Karpas-422 (cell line): ENCODE measurements at places on chromosomes 6 and 20. TPM values are rescaled to one million over a fixed set of nuclear protein-coding genes. Genes with fewer than 3 reads are reported as not detected.

- DNase-seq, result no peak
- no peaks in the 10 kb centered on the region for H3K36me3 ChIP-seq
- H3K4me1 ChIP-seq, result no peaks in the 10 kb centered on the region
- no peak overlapping the region for H3K4me3 ChIP-seq
- H3K27me3 ChIP-seq, result no peaks in the 10 kb centered on the region
Observed at GRCh38 chr6:112827793-112828192, 480.7 kb downstream of the RFPL4B start.

DNA sequence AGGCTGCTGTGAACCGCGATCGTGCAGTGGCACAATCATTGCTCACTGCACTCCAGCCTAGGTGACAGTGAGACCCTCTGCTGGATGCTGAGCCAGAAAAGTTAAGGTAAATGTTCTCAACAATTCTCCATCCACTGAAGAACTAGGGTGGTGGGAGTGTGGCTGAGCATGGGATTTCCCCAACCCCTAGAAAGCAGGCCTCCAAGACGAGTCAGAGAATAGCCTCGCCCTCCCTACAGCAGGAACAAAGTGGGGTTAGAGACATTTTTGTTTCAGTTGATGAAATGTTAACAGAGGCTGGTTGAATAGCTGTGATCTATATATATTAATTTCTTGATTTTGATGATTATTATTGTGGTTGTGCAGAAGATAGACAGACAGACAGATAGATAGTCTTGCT, 6.1 kb upstream of the ALDH8A1 start:
- H3K36me3 ChIP-seq, result peaks cover 4% of the 10 kb centered on the region; the same call in 1 of the 2 replicates
- no peak overlapping the region for H3K27ac ChIP-seq
- DNase-seq, result no peak
- no peak overlapping the region for H3K4me3 ChIP-seq
- H3K27me3 ChIP-seq, result no peaks in the 10 kb centered on the region

DNA sequence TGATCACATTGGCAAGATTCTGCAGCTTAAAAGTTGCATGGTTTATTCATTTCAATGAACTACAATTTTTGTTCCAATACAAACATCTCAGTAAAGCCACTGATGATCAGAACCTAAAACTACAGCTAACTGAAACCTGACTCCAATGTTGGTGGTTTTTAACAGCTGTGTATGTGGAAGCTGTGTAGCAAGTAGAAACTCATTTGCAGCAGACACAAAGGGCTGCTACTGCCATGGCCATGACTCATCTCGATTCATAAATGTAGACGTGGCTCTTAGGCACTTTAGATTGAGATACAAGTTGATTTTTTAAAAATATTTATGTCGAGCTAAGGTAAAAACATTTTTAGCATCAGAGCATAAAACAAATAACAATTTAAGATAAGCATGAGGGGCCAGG, 19.5 kb upstream of the MAP3K4 start:
- peaks cover 12% of the 10 kb centered on the region for H3K4me1 ChIP-seq
- no peak overlapping the region for H3K4me3 ChIP-seq
- H3K36me3 ChIP-seq, result no peaks in the 10 kb centered on the region
- DNase-seq, result no peak

- no peaks in the 10 kb centered on the region for H3K36me3 ChIP-seq
- H3K27ac ChIP-seq, result no peak overlapping the region
- peaks cover 17% of the 10 kb centered on the region for H3K4me1 ChIP-seq
- H3K27me3 ChIP-seq, result no peaks in the 10 kb centered on the region
Observed at GRCh38 chr20:49979030-49979832, 3.5 kb upstream of the SNAI1 start.

The DDX43 gene
- not detected in 2 replicates for total RNA-seq

The TGM3 gene
- not detected in 2 replicates for total RNA-seq

The VGLL2 gene
- not detected in 2 replicates for total RNA-seq

The ANKEF1 gene
- 3.3 and 9.6 TPM in 2 replicates for total RNA-seq

The UNC5CL gene
- total RNA-seq, result 1.1 and 3.3 TPM in 2 replicates
